NCI-H187 (cell line): ENCODE measurements at places on chromosomes 1 and 21.
A peak's percentile ranks its signal among the peaks of the same experiment; 100 is the strongest.

DNA sequence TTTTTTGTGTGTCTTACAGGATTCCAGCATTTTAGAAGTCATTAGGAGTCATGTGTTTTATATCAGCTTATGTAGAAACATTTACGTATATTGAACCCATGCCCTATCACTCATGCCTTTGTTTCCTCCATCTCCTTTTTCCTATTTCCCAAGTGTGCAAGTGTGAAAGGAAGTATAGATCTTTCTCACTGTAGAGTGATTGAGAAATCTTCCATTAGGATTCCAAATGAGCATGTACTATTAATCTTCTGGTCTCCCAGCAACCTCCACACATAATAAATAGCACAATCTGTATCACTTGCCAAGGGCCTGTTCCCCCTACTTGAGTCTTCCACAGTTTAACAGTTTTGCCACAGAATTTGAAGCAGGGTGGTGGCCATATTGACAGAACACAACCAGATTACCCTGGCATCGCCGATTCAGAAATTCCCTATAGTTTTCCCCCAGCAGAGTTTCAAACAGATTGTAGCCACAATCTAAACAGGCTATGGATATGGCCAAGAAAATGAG, 1052.8 kb downstream of the TTLL7 start:
- no peak for DNase-seq

- no peak for DNase-seq
Measured at GRCh38 chr1:221620437-221621384, 121.2 kb downstream of the DUSP10 start.

- peak; percentile 62 for DNase-seq
Measured at GRCh38 chr1:56915960-56916359, 49.9 kb downstream of the C8B start.

GRCh38 chr1:39359028-39359570, 132.3 kb upstream of the BMP8A start:
- DNase-seq = no peak
